ENCODE measurements at places on chromosomes 3 and 15.

GRCh38 chr3:154301561-154301960 lies 22.7 kb downstream of the DHX36 start:
- no peak for DNase-seq

DNA sequence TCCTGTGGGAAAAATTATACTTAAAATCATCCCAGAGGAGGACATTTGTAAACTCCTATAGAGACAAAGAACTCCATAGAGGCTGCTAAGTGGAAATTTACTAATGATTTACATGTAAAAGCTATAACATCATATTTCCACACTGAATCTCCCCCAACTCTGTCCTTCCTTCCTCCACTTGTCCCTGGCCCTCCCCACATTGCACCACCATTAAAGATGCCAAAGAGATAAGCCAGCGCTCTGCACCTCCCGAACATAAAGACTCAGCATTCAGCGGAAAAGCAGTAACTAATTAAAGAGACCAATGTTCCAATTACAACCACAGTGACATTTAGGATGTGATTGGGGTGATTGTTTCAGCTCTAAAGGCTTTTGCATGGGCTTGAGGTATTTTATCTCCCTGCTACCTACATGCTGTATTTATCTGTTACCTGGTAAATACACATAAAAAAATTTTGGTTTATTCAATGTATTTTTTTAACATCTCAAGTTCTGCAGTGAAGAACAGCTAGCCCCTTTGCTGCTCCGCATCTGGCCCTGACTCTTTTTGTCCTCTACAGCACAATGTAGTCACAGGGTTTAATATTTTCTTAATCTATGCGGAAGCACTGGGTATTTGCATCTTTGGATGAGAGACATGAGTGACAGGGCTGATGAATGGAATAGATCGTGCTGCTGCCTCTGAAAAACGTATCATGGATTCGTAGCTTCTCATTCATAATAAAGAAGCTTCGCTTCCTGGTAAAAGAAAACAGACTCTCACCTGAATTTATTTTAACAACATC lies 35.3 kb upstream of the B3GNT5 start:
- DNase-seq, result no peak

DNA sequence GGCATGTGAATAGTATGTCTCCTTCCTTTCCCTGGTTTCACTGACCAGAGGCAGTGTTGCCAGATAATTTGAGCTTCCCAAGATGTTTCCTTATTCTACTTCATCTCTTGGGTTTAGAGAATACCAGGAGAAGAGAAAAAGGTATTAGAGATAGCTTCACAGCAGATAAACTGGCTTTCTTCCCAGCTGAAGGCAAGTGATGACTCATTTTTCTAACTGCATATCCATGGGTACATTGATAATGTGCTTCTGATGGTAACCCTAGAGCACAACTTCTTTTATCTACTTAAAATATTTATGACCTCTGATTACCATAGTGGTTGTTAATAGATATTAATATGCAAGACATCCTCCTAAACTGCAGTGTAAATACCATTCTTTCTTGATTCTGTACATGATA lies 34.6 kb upstream of the CMTM8 start:
- DNase-seq, result no peak

DNA sequence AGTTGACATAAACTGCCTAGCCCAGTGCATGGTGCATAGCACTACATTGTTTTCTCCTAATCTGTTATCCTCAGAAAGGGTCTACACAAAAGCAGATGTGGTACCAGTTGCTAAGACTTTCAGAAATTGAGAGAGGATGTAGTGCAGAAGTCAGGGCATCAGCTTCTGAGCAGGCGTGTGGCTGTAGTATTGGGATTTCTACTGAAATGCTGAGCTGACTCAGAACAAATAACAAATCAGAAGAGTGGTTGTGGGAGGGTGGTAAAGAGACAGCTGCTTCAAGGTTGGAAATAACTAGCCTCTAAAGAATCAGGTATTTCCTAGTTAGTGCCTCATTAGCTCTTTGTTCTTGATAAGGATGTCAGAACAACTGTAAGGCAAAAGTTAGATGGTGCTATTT lies 161.3 kb downstream of the AKAP13 start:
- no peak for DNase-seq

- no peak for DNase-seq
Observed at GRCh38 chr3:187795207-187795960, 50.1 kb upstream of the BCL6 start.

DNA sequence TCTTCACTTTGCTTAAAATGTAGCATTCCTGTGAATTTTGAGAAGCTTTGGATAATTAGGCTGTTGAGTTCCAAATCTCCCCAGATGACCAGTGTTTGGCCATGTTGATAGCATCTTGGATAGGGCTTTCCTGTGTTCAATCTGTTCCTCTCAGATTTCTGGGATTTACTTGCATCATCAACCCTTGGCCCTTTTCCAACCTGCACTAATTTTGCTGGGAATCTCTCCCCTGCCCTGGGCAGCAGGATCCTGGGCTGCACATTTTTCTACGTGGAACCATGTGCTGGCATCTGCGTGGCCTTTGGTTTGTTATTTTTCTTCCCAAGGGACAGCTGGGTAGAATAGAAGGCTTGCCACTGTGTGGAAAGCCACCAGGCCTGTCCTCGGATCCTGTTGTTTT lies 75.4 kb upstream of the PLXNA1 start:
- DNase-seq, result no peak

GRCh38 chr15:85002517-85002916 lies 20.9 kb downstream of the PDE8A start:
- DNase-seq, result no peak

- DNase-seq, result no peak
Observed at GRCh38 chr15:74449643-74450205, 11.2 kb downstream of the UBL7 start.

DNA sequence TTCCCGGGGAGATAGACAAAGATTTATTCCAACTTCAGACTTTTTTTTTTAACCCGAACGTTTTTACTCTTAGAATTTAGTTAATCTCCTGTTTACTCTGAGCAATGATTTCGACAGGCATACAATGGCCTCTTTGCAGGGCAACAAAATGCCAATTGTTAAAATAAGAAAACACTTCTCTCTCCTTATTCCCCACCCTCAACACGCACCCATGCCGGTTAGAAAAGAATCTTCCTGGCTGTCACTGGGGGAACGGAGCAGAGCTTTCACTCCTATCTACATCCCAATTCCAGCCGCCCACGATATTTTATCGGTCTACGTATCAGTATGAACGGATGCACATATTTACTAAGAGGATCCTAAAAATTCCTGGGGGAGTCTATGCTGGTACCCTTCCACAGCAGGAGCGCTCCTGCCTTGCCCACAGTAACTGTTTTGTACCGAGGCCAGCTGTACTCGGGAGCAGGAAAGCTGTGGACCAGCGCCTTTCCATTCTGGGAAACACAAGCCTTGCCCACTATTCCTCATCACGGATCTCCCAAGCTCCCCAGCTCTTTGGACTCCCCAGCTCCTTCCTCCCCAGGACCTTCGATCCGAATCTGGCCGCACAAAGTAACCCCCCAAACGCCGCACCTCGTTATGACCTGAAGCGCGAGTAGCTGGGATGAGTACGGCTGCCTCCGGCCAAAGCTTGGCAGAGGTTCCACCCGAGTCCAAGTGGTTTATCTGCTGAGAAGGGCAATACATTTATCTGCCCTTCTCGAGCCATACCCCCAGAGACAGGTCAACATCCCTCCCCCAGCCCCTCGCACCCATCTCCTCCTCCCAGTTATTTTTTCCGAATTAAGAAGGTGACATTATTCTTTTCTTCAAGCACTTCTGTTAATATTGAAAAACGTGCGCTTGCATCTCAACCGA lies 2.2 kb upstream of the FOXB1 start:
- no peak for DNase-seq

- DNase-seq, result no peak
Observed at GRCh38 chr3:138890555-138891187, 55.9 kb upstream of the PIK3CB start.

GRCh38 chr15:86061581-86061980 lies 18.1 kb upstream of the AGBL1 start:
- DNase-seq, result no peak

DNA sequence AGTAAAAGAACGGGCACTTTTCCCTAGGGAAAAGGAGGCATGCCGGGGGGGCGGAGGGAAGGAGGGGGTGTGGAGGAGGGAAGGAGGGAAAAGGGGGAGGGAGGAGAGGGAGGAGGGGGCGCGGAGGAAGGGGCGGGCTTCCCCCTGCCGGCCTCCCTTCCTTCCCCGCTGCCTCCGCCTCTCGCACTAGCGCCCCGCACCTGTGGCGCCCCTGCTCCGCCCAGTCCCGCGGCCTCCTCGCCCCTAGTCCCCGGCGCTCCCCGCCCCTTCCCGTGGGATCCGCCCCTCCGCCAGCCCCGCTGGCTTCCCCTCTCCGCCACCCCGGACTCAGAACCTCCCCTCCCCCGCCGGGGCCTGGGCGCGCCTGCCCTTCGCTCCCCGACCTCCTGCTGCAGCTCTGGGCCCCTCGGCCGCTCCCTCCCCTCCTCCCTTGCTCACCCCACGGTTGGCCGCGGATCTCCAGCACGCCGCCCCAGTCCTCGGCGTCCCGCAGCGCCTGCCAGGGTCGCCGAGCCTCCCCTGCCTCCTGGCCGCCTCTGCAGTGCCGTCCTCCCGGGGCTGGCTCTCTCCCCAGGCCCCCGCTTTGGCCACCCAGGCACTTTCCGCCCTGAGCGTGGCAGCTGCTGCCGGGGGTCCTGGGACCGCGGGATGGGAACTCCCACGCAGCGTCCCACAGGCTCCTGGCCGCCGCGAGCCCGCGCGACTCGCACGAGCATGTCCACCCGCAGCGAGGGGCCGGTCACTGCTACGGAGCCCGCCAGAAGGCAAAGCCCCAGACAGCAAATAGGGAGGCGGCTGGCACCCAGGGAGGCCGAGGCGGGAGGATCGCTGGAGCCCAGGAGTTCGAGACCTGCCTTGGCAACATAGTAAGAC lies 147.4 kb downstream of the TJP1 start:
- no peak for DNase-seq

- no peak for DNase-seq
Observed at GRCh38 chr3:152321200-152321954, 52.6 kb downstream of the MBNL1 start.

DNA sequence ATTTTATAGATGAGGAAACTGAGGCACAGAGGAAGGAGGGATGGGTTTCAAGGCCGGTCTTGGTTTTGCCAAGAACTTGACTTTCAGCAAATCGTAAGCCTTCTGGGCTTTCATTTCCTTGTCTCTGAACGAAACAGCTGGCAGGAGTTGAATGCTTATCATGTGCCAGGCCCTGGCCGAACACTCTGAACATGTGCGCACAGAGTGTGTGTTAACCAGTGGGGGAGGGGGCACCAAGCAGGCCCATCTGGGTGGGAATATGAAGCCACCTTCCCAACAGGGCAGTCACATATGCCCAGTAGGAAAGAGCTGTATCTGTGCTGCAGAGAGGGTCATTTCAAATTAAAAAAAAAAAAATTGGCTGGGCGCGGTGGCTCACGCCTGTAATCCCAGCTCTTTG lies 29.3 kb downstream of the ZNF710 start:
- no peak for DNase-seq

GRCh38 chr3:14208977-14209394 lies 30.4 kb downstream of the LSM3 start:
- DNase-seq, result no peak

GRCh38 chr3:114446600-114446999 lies 152.8 kb downstream of the TIGIT start:
- DNase-seq, result no peak

DNA sequence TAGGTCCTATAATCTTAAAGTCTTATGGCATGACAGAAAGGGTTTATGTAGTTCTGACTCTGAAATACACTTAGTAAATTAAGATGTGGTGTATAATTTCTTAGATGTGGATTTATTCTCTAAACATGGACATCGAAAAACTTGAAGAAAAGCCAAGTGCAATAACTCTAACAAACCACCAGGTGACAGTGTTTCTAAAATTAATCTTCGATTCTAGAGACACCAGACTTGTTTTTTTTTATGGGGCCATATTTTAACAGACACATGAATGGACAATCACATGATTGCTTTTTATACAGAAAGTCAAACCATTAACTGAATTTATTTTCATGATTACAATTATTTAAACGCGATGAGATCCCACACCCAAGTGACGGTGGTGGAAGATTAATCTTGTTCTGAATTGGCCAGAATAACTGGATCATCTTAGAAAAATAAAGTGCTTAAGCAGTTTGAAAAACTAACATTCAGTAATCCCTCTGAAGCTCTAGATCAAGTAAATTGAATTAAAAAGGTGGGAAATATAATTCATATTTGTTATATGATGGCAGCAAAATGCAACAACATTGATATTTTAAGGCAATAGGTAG lies 305.1 kb downstream of the LSAMP start:
- DNase-seq, result no peak

- no peak for DNase-seq
Observed at GRCh38 chr3:116051586-116051985, 393.7 kb downstream of the LSAMP start.

DNA sequence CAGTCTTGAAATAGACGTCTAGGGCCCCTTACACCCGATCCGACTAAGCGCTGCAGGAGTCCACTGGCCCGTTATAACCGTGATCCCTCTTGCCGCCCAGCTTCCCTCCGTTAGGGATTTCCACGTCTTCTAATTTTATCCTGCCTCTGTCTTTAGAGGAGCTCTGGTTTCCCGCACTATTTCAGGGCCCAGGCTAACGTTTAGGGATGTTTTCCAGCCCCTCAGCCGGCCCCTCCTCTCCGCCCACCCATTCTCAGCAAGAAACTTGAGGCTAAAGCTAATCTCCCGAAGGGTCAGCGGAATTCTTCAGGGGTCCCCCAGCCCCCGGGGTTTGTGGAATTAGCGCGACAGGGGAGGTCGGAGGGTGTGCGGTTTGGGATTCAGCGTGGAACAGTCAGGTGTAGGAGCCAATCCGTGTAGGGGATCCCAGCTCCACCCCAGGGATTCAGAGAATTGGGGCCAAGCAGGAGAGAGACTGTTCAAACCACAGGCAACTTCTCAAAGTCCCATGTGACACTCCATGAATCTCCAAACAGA lies 1.6 kb downstream of the PTX3 start:
- no peak for DNase-seq

- no peak for DNase-seq
Observed at GRCh38 chr15:34620814-34621213, 37.4 kb upstream of the GOLGA8B start.

DNA sequence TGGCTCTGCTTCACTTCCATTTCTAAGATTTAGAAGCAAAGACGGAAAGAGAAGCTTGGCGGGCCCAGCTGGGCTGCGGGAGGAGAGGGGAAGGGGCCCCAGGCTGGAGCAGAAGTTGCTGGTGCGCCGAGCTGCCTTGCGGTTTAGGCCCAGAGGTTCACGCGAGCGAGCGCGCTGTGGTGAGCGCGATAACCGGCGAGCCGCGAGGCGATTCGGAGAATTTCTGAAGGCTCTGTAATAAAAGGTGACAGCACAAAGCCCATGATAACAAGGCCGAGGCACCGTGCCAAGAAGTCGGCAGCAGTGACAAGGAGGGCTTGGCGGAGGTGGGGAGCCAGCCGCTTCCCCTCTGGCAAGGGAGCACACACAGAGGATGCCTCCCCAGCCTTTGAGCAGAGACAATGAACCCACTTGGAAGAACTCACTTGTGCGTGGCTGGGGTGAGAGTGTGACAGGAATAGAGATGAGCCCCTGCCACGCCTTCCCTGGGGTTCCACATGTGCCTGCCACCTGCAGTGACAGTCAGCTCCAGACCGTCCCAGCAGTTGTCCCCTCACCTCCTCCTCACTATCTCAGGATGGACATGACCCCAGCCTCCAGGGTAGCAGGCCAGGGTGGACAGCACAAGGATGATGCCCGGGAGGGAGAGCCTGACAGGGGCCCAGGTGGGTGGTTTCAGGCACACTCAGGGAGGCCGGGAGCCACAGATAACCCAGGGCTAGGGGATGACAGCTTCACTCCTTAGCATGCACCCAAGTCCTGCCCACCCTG lies 315.2 kb downstream of the UACA start:
- no peak for DNase-seq

- DNase-seq, result no peak
Observed at GRCh38 chr3:187713504-187713903, 11.1 kb upstream of the RTP2 start.

- no peak for DNase-seq
Observed at GRCh38 chr3:25863011-25863415, 73.1 kb downstream of the OXSM start.

Data from SK-N-MC (cell line).